Astrocyte of the spinal cord (primary cell): ENCODE measurements at places on chromosomes 1 and 21.

DNA sequence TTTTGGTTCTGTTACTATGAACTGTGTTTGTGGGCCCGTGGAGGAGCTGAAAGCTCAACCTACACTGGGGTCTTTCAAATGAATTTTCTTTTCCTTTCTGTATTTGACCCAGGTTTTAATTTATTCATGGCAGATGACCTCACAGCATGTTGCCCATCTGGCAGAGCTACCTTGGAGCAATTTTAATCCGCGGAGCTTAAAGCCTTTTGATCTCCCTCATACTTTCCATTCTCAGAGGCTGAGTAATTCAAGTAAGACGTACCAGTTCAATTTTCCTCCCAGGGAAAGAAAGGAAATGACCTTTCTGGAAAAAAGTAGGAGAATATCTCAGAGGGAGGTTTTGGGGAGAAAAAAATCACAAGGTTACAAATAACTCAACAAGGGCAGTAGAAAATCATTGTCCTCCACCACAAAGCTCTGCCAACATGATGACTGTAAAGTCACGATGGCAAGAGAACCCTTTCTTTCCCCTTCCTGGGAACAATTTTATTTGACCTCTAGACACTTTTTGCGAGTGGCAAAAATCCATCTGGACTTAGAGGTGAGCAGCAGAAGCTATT lies 21.6 kb upstream of the PCP4 start:
- peak; percentile 73 for DNase-seq

DNA sequence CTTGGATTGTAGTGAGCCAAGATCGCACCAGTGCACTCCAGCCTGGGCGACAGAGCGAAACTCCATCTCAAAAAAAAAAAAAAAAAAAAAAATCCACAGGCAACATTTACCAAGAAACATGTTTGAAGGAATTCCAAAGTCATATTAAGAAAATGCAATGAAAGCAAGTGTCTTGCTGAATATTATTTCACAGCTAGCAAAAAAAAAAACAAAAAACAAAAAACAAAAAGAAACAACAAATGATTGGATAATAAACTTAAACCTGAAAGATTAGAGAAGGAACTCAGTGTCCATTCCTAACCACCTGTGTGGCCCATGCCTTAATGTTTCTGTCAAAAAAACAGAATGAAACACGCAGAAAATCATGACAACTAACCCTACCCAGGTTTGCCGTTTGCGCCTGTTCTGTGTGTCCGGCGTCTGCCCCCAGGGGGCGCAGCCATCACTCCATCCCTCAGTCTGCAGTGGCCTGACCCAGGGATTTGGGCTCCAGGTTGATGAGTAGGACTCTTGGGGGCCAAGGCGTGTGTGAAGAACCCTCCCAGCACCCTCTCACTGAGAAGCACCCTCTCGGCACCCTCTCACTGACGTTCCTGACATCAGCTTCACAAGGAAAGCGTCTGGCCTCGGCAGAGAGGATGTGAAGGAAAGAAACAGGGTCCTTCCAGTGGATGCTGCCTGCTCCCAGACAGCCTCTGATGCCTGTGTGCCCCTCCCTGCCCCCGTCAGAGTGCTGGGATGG lies 19.2 kb upstream of the PTTG1IP start:
- no peak for DNase-seq

DNA sequence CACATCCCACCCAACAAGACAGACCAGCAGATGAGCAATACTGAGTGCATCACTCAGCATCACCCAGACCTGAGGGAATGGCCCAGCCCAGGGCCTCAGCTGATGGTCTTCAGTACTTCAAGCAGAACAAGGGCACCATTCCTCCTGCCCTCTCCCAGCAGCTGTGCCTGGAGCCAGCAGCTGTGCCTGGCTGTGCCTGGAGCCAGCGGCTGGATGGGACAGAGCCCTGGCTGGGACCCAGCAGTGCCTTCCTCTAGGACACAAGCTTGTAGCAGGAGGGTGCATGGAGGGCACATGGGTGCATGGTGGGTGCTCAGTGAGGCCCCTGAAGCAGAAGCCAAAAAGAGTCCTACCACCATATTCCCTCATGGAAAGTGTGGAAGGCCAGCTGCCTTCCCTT lies 583.8 kb downstream of the NPHP4 start:
- no peak for DNase-seq

GRCh38 chr1:2232916-2233438 lies 4.9 kb downstream of the SKI start:
- no peak for DNase-seq

- DNase-seq = peak; percentile 9
Observed at GRCh38 chr1:2594001-2594640, 7.5 kb downstream of the PRXL2B start.

- peak; percentile 61 for DNase-seq
Observed at GRCh38 chr21:45290948-45291612, 3.4 kb upstream of the POFUT2 start.

- no peak for DNase-seq
Observed at GRCh38 chr21:46626536-46626935, 8.9 kb upstream of the PRMT2 start.

DNA sequence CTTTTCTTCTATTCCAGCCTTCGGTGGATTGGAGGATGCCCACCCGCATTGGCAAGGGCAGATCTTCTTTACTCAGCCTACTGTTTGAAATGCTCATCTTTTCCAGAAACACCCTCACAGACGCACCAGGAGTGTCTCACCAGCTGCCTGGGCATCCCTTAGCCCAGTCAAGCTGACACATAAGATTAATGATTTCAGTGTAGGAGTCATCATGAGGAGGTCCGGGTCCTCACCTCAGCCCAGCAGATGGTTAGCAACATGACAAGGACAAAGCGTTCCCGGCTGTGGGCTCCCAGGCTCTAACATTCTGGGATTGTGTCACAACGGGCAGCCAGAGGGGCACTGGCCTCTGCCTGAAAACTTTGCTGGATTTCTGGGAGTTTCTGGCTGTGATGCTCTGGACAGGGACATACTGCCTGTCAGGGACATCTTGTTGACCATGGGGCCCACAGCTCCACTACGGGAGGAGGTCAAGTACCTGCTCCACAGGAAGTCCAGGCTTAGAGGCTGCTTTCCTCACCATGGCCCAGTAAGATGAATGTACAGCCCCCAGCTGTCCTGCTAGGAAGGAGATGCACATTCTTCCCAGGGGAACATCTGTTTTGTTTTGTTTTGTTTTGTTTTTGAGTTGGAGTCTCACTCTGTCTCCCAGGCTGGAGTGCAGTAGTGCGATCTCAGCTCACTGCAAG lies 204.0 kb upstream of the COA6 start:
- DNase-seq = no peak

- peak; percentile 33 for DNase-seq
Observed at GRCh38 chr1:234619071-234619480, 9.1 kb upstream of the IRF2BP2 start.

DNA sequence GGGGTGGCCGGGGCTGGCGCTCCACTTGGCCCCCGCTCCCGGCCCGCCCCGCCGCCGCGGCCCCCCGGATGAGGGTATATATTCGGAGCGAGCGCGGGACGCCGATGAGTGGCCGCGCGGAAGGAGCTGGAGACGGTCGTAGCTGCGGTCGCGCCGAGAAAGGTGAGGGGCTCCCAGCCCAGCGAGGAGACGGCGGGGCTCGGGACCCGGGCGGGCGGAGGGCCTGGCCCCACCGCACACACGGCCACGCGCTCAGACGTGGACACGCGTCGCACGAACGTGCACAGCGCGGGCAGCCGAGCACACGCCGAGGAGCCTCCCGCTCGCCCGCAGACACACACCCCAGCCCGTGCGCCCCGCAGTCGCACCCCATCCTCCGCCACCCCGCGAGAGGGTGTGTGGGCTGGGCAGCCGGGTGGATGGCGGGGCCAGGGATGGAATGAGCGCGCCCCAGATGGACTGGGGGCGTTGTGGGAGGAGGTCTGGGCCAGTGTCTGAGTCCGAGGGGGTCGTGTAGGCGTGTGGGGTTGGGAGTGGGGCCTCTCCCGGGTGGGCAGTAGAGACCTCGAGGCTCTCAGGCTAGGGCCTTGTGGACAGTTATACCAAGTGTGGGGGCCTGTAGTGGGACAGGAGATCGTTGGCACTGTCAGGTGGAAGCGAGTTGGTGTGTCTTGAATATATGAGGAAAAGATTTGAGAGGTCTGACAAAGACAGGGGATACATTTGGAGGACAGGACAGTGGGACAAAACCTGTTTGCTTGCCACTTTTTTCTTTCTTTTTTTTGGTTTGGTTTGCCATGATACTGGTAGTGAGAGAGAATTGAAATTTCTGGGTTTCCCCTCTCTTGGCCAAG lies at the start of gene UAP1:
Gene UAP1, plus strand, starts transcription at position 107 of the 854 bp plus-strand sequence. CDS start 4,347 bp downstream, outside the sequence.
- DNase-seq = peak; percentile 42

- no peak for DNase-seq
Observed at GRCh38 chr1:244439391-244440032, 12.2 kb downstream of the ADSS2 start.

- peak; percentile 75 for DNase-seq
Observed at GRCh38 chr21:45309069-45309986, 21.6 kb upstream of the POFUT2 start.
